Stimulated activated CD4-positive, alpha-beta T cell treated with anti-CD3 and anti-CD28 coated beads, Interleukin-2, amount 100 ng/mL, for 4 hours (primary cell): ENCODE measurements at places on chromosomes 6 and 20.

DNA sequence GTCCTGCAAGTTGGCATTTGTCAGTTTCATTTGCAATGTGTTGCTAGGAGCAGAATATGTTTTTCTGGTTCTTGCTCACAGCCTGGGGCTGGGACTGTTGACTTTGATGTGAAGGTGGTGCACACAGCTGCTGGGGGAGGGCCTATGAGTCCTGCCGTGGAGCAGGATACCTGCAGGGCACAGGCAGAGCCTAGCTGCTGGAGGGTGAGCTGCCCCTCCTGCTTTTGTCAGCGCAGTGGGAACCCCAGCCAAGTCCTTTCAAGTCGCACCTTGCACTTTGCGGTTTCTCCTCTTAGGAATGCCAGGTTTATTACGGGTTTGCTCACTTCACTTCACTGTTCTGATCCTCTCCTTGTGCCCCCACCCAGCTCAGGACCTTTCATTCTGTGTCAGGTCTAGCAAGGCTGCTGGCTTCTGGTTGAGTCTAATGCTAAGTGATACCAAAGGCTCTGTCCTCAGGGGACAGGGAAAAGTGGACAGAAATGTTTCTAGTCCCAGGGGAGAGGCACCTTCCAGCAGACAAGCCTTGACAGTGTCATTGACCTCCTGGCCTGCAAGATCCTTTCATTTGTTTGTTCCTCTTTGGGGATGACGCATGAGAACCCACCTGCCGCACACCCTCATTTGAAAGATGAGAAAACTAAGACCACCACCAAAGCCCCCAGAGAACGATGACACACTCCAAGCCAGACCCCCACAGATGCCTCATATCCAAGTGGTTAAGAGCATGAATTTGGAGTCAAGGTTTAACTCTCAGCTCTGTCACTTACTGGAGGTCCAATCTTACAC lies 2.7 kb upstream of the SPO11 start:
- no peak for DNase-seq

GRCh38 chr20:20498076-20498861 lies 130.4 kb downstream of the INSM1 start:
- DNase-seq = no peak

GRCh38 chr6:162181111-162181510 lies 546.5 kb downstream of the PRKN start:
- no peak for DNase-seq

DNA sequence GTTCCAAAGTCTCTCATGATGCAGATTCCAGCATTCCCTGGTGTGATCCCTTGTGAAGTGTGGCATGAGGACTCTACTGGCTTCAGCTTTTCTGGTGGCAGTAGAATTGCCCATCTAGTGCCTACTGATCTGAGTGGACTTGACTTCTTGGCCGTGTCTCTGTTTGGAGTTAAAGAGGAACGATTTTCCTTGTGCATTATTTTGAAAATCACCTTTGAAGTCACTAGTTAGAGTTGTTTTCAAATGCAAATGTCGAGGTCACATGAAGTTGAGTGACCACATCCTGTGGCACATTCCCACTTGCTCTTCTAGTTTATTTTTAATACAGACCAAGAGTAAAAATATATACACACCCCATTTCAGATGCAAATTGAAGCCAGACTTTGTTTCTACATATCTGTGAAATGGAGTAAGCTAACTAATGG lies 270.7 kb upstream of the TAB2 start:
- no peak for DNase-seq

DNA sequence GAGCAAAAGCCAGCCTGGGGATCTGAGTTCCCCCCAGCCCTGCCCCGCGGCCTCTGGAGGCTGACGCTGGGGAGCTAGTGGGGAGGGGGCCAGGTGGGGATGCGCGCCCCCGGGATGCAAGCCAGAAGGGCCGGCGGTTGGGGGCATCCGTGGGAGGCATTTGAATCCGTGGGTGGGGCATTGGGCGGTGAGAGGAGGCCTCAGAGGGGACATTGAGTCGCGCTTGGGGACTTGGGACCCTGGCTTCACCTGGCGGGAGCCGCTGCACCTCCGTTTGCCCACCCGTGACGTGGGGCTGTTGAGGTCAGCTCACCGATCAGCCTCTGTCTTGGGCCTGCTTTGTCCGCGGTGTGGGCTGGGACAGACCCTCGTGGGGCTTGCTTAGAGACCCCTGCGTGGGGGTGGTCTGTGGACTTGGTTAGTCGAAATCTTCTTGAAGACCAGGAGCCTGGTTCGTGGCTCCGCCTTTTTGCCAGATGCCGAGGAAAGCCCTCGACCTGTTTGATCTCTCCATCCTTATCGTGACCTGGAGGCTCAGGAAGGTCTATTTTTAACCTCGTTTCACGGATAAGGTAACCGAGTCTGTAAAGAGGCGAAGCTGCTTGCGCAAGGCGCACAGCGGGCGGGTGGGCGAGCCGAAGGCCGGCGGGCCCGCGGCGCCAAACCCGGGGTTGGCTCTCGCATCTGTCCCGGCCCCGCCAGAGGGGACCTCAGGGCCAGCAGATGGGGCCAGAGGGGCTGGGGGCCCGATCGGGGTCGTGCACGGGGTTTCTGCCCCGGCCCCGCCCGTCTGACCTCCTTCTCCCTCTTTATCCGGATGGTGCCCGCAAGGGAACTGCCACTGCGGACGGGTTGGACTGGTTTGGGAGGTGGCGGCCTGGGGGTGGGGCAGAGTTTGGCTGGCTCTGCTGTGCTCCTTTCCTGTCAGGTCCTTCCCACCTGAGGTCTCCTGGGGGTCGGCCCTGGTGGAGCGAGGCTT lies 8.3 kb downstream of the FAM110A start:
- no peak for DNase-seq

DNA sequence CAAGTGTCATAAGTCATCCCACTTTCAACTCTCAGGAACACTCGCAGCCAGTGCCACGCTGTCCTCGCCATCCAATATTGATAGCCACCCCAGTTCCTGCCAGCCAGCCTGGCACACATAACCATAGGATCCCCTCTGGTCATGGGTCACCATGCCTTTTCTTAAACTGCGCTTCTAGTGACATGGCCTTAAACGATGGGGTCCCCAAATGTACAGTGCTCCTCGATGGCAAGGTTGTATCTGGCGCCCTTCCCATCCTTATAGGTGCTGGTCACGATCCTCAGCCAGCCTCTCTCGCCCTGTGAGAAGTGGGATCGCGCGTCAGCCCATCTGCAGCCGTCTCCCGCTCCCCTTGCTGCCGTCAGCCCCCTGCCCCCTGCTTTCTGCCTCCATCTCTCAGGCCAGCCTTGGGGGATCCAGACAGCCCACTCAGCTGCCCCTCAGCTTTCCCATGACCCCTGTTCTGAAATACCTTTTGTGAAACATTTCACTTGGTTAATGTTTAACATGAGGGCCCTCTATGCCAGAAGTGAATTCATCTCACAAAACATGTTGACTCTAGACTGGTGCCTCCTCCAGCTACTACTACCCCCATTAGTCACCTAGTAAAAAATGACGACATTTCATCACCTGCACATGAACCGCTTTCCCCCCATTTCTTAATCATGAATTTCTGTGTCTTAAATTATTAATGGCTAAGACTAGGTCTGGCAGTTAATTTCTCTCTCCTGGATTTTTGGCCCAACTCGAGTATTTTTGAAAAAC lies 11.4 kb downstream of the CTSZ start:
- DNase-seq = no peak

DNA sequence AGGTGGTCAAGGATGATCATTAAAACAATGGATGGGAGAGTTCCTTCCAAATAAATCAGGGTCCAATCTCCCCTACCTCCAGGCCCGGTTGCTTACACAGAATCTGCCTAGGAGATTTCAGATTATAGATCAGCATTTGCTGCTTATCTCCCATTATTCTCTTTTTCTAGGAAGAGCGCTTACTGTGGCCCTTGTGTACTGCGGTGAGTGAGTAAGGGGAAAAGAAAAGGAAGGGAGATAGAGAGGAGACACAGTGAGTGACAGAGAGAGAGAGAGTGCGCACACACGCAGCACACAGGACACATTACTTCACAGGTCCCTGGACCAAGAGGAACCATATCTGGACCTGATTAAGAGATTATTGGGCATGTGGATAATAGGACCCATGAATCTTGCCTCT lies 6.2 kb downstream of the LATS1 start:
- DNase-seq = no peak

- DNase-seq = no peak
Measured at GRCh38 chr6:11770546-11771466, 7.8 kb downstream of the ADTRP start.

DNA sequence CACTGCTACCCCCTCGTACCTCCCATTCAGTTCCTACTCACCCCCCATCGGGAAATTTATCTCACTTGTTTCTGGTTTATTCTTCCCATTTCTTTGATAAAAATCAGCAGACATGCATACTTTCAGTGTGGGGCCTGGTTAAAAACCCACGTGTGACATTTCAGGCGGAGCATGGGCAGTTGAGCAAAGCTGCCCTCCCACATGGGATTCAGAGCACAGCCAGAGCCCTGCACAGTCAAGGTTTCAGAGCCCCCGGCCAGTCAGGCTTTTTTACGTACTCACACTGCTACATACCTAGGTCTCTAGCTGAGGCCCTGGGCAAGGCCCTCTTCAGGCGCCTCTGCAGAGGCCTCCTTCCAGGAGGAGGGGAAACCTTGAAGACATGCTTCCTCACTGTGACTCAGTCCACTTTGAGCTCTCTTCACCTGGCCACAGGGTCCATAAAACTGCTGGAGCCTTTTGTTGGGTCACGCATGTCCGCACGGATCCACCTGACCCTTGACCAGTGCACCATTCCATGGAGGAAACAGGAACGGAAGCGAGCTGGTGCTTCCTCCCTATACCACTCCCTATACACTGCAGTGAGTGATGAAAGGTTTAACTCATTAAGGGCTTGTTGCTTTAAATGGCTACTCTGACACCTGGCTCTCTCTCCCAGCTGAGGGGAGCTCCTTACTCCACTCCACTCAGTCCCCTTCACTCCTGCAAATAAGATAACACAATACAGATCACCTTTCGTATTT lies 713.3 kb downstream of the PRKN start:
- DNase-seq = no peak

DNA sequence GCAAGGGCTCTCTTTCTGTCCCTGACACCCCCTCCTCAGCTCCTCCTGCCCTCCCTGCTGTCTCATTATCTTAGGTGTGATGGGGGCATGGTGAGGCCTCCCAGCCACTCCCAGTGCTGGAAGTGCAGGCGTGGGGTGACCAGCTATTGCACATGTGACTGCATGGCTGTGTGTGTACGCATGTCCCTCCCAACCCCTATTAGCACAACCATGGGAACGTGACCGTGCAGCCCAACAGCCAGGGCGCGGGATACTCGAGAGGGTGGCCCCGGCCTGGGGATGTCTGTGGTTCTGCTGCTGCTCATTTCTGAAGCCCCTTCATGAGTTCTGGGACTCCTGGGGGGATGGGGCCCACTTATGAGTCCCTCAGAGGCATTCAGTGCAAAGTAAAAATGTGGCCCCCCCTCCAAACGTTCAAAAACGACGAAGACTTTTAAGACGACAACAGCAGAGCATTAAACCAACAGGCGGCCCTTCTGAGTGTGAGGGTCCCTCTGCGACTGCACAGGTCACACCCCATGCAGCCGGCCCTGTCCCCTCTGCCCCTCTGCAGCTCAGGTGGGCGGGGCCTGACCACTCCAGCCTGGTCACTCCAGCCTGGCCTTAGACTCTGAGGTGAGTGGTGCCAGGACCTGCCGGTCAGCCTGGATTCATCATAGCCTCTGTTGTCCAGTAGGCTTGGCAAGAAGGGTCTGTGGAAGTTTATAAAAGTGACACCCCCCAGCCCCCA lies 51.1 kb downstream of the RBM38 start:
- DNase-seq = no peak

GRCh38 chr6:72890671-72891070 lies 268.8 kb downstream of the KCNQ5 start:
- DNase-seq = no peak

DNA sequence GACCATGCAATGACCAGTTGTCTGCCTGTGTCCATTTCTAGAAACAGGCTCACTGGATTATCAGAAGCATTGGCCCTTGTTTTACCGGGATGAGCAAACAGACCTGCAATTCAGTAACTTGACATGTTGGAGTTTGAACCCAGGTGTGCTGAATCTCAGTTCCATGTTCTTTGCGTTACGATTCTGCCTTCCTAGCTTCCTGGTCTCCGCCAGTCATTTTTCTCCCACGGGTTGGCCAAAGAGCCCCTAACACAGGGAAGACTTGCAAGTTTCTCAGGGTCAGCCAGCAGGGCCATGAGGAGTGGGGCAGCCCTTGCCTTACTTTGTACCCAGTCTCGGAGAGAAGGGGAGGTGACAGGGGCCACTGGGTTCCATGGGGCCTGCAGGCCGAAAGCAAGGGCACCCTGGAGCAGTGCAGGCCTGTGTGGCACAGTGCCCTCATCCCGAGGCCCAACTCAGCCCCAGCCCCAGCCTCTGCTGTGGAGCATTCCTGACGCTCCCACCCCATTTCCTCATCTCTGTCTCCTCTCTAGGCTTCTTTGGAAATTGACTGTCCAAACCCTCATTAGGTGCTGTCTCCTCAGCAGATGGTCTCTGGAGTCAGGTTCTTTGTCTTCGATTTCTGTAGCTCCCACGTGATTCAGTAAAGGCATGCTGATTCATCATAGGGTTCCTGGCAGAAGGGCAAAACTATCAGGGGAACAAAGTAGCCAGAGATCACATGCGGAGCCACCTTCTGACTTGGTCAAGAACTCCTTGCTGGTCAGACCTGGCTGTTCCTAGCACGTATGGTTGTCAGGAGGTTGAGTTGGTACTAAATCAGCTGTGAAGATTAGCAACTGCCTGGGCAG lies 23.6 kb downstream of the CDS2 start:
- DNase-seq = no peak

DNA sequence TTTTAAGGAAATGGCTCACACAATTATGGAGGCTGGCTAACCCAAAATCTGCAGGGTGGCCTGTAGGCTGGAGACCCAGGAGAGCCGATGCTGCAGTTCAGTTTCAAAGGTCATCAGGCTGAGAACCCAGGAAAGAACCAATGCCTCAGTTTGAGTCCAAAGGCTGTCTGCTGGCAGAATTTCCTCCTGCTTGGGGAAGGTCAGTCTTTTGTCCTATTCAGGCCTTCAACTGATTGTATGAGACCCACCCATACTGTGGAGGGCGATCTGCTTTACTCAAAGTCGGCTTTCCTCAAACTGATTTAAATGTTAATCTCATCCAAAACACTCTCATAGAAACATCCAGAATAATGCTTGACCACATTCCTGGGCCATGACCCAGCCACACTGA lies 189.7 kb upstream of the CDYL start:
- no peak for DNase-seq

DNA sequence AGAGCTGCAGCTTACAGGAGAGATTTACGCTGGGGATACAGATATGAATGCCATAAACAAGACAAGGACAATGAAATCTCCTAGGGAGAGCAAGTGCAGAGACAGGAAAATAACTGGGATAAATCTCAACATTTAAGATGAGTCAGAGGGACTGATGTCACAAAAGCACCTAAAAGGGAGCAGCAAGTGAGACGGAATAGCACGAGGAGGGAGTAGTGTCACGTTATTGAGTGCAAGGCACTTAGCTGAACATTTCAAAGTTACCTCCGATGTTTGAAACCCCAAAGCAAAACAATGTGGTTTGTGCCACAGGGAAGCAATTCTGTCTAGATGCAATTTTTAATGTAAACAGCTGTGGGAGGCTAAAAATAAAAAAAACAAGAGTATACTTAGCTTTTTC lies 1131.7 kb upstream of the EYS start:
- DNase-seq = no peak

GRCh38 chr6:158798311-158798710 lies 20.9 kb downstream of the EZR start:
- no peak for DNase-seq

GRCh38 chr6:123000244-123000770 lies 4.3 kb downstream of the CLVS2 start:
- no peak for DNase-seq
